ENCODE measurements at places on chromosomes 6 and 20.

DNA sequence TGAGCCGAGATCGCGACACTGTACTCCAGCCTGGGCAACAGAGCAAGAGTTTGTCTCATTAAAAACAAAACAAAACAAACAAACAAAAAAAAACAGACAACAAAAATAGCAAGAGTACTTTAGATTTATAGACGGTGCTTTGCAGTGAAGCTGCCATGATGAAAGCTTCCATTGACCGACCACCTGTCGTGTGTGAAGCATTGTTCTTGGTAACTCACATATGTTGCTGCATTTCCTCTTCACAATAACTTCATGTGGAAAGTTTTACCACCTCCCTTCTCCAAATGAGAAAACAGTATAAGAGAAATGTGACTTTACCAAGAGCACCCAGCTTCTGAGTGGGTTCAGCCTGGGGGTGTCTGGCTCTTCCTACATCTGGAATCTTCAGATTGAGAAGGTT is 56.4 kb upstream of the PTGIS start:
- DNase-seq, result no peak

- DNase-seq, result no peak
These were observed 308.3 kb upstream of the IRAK1BP1 start for GRCh38 chr6:78559056-78559455.

DNA sequence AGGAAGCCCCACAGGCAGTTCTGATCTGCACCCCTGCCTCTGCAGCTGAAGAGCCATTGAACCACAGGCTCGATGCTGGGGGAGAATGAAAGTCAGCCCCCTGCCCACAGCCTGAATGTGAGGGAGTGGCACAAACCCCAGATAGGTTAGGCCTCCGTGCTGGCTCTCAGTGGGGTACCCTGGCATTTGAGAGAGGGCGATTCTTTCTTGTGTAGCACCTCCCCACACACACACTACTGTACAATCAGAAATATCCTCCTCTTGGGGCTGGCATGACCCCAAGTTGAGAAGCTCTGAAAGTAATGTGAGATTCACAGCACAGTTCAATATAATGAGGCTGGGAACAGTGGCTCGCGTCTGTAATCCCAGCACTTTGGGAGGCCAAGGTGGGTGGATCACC is 17.9 kb downstream of the TTBK1 start:
- no peak for DNase-seq

DNA sequence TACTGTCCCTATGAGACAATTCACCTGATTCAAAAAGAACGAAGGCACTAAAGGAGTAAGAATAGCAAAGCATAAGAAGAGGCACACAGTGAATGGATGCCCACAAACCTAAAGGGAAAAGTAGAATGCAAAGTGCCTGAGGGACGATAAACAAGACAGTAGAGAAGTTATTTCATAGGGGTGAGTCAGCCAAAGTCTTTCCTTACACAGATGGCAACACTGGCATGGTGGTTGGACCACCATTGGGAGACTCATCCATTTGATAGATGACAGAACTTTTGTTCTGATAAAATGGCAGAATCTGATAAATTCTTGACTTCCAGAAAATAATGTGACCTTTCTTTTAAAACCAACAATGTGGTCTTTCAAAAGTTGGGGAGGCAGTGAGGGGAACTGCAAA is 148.1 kb upstream of the HDAC2 start:
- no peak for DNase-seq

GRCh38 chr6:158938811-158939254 is 61.2 kb downstream of the RSPH3 start:
- DNase-seq, result no peak

- DNase-seq, result no peak
These were observed 9.0 kb downstream of the FKBP1A start for GRCh38 chr20:1383623-1384404.

GRCh38 chr6:105744815-105745214 is 341.3 kb upstream of the PRDM1 start:
- no peak for DNase-seq

DNA sequence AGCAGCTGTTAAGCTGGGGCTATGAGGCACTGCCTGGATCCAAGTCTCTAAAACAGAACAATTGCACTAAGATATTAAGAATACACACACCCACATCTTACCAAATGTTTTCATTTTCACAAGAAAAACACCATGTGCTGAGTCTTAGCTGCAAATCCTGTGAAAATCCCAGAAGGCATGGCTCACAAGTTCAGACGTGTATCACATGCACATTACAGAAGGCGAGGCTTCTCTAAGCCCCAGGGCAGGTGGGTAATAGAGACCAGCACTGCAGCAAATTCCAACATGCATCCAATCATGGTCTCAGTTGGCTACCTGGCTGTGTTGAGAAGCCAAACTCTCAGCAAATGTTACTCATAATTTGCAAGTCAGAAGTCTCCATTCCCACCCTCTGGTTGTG is 16.2 kb upstream of the CST3 start:
- peak; percentile 40 for DNase-seq

GRCh38 chr20:24937579-24937978 is 11.5 kb upstream of the CST7 start:
- DNase-seq, result no peak

GRCh38 chr20:40724566-40724965 is 35.5 kb upstream of the MAFB start:
- no peak for DNase-seq

- DNase-seq, result no peak
These were observed 59.5 kb upstream of the MPC1 start for GRCh38 chr6:166442131-166442685.

- no peak for DNase-seq
These were observed 81.7 kb downstream of the ANKRD60 start for GRCh38 chr20:58146746-58147140.

DNA sequence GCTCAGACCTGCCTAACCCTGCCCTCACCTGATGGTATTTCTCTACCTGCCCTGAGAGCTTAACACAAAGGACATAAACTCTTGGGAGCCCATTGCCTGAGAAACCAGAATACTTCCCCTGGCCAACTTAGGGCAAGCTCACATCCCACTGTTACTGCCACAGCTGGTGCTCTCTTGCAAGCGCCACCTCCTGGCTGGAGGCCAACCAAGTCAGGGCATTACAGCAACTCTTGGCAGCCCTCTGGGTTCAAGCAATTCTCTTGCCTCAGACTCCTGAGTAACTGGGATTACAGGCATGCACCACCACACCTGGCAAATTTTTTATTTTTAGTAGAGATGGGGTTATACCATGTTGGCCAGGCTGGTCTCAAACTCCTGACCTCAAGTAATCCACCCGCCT is 70.1 kb downstream of the HECA start:
- no peak for DNase-seq

GRCh38 chr6:52876056-52876787 is 33.3 kb downstream of the GSTA3 start:
- DNase-seq, result peak; percentile 2

DNA sequence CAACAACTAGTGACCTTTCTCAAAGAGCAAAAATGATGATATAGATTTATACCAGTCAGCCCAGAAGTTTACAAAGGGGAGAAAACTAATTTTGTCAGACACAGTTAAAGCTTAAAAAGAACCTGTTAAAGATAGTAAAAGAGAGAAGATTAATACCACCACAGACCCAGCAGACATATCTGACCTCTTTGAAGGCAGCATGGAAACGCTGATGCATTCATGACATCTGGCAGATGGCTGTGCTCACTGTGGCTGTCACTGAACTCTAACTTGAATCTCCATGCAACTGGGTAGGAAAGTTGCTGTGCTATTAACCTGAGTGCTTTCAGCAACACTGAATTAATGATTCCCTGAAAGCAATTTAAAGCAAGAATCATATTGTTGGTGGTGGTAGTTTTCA is 159.8 kb upstream of the PRDM1 start:
- no peak for DNase-seq
